H54 (cell line): ENCODE measurements at places on chromosomes 6 and 20.

DNA sequence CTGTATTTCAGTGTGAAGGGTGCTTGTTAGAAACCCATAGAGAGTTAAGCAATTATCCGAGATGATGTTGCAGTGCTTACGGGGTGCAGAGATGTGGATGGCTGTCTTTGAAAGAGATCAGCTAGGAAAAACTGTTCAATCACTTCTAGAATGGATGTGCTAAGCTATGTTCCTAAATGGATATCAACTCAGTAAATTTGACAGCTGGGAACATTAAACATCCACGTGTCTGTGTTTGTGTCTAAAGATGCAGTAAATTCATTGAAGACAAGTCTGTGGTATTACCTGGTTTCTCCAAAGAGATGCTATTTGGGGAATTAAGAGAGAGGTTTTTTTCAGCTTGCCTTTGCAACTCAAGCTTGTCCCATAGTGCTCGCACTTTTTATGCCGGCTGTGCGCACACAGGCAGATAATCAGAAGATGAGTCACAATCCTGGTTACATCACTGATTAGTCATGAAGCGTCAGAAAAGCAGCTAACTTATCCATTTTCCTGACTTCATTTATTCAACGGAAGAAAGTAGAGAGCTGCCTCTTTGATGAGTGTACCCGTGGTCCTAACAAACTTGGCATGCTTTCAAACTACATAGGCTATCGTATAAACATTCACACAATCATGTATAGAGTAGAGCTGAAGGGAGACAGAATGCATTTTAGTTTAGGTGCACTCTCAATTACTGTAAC is 691.7 kb upstream of the SLC35B3 start:
- peak; percentile 23 for DNase-seq

DNA sequence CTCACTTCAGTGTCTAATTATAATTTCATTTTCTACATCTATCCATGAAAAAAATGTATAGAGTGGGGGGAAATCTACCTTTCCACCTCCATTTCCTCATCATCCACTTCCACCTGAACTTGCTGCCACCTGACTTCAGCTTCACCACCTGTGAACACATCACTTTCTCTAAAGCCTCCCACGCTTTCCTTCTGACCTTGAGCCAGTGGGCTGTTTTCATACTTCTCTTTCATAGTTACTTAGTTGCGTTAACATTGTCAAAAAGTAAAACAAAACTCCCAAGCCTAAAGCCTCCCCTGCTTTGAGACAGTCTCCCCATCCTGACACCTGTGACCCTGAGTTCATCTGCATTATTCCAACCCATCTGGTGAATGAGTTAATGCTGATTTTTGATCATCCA is 47.3 kb downstream of the KLHL31 start:
- no peak for DNase-seq

DNA sequence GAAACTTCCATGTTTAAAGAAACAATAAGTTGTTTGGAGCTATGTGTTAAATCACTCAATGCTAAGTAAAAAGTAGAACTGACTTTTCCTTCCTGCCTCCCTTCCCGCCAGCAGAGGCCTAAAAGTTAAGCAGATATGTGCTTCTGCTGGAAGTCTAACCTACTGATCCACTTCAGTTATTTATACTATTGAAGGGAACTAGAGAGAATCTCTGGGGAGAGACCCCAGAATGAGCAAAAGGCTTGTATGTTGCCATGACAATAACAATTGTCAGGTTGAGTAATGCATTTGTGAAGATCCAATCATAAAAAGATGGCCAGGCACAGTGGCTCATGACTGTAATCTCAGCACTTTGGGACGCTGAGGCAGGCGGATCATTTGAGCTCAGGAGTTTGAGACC is 24.7 kb downstream of the MGME1 start:
- no peak for DNase-seq

- DNase-seq: no peak
These were observed 74.0 kb downstream of the AGPAT4 start for GRCh38 chr6:161199850-161200249.

- peak; percentile 68 for DNase-seq
These were observed 4.0 kb downstream of the VARS1 start for GRCh38 chr6:31791324-31792089.

DNA sequence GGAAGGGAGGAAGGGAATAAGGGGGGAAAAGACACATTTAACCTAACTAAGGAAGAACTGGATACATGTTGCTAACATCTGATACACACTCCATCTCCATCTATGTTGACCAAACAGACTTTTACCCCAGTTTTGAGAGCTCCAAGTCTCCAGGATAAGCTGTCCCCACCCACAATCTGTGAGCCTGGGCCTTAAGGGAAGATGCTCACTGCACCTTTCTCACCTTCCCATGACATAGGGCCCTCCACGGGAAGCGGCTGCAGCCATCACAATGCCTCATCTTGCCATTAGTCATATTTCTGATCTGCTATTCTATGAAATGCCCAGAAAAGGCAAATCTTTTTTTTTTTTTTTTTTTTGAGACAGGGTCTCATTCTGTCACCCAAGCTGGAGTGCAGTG is 126.6 kb upstream of the SALL4 start:
- DNase-seq: no peak

DNA sequence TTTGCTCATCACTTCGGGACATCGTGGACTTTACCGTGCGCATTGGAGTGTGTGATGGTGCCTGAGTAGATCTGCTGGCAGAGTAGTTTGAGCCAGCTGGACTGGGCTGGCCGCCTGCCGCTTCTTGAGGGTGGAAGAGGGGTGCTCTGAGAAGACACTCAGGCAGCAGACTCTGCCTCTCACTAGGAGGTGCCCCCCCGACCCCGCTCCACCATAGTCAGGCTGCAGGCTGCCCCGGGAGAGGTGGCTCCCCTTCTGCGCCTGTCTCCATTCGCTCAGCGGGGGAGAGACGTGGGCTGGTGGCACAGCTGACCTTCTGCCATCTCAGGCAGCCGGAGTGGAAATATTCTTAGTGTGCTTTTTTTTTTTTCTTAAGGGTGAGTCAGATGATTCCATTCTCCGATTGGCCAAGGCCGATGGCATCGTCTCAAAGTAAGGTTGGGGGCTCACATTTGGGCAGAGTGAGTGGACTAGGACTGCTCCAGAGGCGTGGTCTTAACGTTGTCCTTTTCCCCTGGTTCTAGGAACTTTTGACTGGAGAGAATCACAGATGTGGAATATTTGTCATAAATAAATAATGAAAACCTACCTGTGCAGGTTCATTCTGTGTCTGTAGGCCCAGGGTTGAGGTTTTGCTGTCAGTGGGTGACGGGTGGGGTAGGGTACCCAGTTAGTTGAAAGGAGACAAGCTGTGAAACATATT is 1.2 kb downstream of the RPS21 start:
- no peak for DNase-seq

GRCh38 chr6:122339661-122340060 is 59.8 kb upstream of the HSF2 start:
- DNase-seq: no peak

DNA sequence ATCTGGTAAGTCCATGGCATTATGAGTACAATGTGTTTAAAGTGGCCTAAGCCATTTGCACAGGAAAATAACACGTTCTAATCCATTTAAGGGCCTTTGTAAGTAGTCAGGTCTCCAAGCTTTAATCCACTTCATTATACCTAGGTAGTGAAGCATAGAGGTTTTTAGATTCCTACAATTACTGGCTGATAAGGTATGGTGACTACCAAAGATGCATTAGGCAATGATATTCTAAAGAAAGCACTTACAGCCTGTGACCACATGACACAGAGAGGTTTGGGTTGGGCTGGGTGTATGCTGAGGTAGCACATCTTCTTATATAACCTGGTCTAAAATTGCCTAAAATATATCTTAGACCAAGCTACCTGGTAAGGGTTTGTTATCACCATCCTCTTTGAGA is 504.4 kb downstream of the TFAP2B start:
- no peak for DNase-seq

GRCh38 chr6:49764571-49765236 is 20.5 kb upstream of the CRISP3 start:
- no peak for DNase-seq

DNA sequence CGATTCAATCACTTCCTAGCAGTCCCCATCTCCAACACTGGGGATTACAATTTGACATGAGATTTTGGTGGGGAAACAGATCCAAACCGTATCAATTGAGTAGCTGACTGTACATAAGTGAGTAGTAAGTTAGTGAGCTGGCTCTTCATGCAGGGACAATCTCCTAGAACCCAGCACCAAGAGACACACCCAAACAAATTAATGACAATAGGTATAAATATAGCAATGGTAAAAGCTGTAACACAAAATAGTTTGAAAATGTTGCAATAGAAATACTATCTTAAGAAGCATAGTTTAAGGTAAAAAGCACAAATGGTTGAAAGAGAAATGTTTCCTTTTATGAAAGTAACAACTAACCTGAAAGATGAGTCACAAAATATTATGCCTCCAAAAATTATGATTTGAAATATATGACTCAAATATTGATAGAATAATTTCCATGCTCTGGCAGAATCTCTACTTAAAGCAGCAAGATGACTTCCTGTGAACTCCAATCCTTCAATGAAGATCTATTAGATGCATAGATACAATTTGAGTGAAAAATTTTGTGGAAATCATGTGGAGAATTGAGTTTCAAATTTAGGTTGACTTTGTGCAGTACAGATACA is 5.4 kb upstream of the SIRPB1 start:
- no peak for DNase-seq

- no peak for DNase-seq
These were observed at the start of gene TAGAP for GRCh38 chr6:159044899-159045727. TAGAP (minus strand) TSS chr6:159044991; CDS start chr6:159044146, 845 bp downstream.

DNA sequence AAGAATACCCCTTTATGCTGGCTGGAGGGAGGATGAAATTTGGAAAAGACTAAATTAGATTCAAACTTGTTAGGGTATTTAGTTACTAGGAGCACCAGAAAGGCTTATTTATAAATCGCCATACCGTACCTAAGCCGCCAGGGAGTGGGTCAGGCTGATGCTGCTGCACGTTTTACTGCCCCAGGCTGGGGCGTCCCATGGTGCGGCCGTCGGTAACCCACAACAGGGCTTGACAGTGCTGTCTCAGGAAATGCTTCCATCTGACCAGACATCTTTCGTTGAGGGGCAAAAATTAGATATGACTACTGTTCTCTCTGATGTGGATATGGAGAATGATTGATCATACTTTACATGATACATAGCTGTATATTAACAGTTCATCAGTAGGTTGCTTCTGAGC is 52.9 kb downstream of the ARID1B start:
- no peak for DNase-seq

- DNase-seq: no peak
These were observed 6.2 kb downstream of the LINC00237 start for GRCh38 chr20:21099751-21100577.

DNA sequence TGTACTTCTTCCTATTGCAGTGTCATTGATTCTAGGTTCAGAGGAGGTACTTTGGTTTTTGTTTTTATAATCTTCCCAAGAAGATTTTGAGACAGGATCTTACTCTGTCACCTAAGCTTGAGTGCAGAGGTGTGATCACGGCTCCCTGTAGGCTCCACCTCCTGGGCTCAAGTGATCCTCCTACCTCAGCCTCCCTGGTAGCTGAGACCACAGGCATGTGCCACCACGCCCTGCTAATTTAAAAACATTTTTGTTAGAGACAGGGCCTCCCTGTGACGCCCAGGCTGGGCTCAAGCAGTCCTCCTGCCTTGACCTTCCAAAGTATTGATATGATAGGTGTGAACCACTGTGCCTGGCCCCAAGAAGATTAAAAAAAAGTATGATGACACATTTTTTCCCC is 3.4 kb upstream of the SLC17A5 start:
- DNase-seq: no peak

- no peak for DNase-seq
These were observed 19.1 kb downstream of the MYT1 start for GRCh38 chr20:64183313-64183712.

DNA sequence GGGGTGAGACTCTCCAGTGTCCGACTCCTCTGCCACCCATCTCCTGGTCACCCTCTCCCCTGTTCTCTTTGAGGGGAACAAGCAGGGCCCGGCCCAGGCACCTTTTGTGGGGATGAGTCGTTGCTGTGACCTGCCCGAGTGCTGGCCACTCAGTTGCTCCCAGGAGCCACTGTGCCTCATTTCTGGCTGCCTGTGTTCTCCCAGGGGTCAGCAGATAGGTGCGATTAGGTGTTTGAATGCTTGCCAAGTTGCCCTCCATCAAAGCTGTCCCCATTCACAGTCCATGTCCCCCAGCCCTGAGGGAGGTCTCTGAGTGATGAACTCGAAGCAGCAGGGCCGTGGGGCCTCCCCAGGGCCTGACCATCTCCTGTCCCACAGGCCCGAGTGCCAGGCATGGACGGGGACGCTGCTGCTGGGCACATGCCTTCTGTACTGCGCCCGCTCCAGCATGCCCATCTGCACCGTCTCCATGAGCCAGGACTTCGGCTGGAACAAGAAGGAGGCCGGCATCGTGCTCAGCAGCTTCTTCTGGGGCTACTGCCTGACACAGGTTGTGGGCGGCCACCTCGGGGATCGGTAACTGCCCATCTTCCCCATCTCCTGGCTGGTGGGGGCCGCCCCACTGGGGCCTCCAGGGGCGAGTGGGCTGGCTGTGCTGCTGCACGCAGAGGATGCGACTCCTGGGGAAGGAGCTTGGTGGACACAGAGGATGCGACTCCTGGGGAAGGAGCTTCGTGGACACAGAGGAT is 4.1 kb downstream of the SLC17A9 start:
- no peak for DNase-seq

DNA sequence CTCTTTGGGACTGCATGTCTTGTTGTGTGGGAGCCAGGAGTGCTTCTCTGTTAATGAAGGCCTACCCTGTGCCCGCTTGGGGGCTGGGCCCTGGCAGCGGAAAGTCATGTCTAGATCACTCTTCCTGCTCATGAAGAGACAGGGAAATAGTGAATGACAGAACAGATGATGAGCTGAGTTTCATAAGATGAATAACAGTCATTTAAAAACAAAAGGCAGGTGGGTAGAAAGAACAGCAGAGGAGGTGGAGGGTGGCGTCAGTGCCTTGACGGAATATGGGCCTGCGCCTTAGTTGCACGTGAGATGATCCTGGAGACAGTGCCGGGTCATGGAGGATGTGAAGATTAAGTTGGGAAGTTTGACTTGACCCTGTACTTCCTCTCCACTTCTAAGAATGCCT is 85.5 kb downstream of the ARID1B start:
- DNase-seq: no peak

GRCh38 chr6:104603108-104603745 is 256.5 kb downstream of the HACE1 start:
- DNase-seq: no peak

DNA sequence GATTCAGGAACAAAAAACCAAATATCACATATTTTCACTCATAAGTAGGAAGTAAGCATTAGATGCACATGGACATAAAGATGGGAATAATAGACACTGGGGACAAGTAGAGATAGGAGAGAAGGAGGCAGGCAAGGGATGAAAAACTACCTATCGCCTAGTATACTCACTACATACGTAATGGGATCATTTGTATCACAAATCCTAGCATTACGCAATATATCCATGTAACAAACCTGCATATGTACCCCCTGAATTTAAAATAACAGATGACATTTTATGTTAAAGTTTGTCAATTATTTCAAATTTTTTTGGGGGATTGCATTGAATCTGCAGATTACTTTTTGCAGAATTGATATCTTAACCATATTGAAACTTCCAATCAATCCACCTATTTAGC is 660.5 kb upstream of the MAN1A1 start:
- DNase-seq: no peak

GRCh38 chr6:137272403-137272802 is 53.2 kb upstream of the IFNGR1 start:
- no peak for DNase-seq

- peak; percentile 52 for DNase-seq
These were observed 765 bp upstream of the NKAIN2 start for GRCh38 chr6:123802697-123803503.
